GM23248 (cell line): ENCODE measurements at places on chromosomes 4 and X.

DNA sequence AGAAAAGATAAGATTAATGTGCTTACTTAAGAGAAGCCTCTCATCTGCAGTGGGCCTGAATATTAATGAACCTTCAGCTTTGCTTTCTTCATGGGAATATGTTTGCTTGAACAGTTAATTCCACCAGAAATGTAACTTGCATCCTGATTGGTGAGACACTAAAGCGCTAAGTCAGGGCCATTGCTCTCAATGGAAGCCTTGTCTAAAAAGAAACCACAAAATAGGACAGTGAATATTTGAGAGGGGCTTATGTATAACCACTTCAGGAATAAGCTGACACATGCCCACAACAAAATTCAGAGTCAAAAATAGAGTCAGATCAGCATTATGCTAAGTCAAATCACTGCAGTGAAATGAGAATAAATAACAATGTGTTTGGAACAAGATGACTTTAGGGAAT lies 1125.8 kb downstream of the STIM2 start:
- DNase-seq, result no peak

DNA sequence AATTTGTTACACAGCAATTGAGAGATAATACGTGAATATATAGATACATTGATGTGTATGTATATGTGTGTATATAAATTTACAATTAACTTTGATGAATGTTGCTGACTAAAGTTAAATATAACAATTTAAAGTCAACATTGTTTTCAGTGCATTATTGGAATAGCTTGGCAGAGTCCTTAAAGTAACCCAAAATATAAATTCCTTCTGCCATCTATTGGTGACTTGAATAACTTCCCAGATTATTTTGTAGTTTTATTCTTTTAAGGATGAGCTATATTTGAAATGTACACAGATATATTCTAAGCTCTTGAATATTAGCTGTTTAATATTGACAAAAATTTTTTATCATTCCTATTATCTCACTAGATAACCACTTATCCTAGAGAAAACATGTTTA lies 298.2 kb upstream of the FSTL5 start:
- DNase-seq, result peak; percentile 0

GRCh38 chrX:140712413-140713173 lies 3.0 kb downstream of the LINC00632 start:
- peak; percentile 50 for DNase-seq

DNA sequence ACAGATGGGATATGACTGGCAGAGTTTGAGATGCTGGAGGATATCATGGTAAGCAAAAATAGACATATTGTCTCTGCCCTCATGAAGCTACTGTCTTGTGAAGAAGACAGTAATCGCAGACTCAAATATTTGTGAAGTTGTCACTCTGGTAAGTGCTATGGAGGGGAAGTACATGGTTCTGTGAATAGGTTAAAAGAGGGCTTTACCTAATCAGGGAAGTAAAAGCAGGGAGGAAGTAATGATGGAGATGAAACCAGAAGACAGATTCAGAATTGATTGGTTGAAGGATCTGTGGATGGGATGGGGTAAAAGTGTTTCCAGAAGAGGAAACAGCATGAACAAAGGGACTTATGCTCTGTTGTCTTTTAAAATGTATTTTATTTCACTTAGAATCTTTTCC lies 19.3 kb upstream of the MAGED1 start:
- DNase-seq, result no peak

DNA sequence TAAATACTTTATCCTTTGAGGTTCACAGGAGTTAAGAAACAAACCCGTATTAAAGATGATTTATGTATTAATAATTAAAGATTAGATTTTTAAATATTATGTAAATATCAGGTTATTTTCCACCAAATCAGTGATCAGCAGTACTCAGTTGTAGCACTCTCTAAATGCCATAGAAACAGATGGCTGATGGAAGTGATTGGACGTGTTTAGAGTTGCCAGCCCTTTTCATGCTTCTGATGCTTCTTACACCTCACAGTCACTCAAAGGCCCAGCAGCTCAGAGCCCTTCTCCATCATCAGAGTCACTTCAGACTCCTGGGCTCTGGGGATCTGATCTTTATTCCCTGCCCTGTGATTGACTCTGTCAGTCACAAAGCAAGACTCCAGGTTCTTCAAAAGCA lies 170.1 kb upstream of the PGRMC2 start:
- DNase-seq, result no peak

DNA sequence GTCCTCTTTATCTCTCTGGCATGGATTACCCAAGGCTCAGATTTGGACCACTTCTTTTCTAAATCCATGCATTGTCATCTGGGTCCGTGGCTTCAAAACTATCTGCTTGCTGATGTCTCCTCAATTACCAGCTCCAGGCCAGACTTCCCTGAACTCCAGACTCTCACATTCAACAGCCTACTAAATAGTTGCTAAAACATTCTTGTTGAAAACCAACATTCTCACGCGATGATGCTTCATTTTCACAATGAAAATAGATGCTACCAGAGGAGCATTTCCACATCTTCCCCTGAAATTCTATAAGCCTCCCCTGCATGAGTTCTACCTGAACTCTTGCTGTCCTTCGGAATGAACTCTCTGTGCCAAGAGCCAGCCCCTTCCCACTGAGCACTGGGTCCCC lies 5.2 kb upstream of the TLR6 start:
- no peak for DNase-seq

DNA sequence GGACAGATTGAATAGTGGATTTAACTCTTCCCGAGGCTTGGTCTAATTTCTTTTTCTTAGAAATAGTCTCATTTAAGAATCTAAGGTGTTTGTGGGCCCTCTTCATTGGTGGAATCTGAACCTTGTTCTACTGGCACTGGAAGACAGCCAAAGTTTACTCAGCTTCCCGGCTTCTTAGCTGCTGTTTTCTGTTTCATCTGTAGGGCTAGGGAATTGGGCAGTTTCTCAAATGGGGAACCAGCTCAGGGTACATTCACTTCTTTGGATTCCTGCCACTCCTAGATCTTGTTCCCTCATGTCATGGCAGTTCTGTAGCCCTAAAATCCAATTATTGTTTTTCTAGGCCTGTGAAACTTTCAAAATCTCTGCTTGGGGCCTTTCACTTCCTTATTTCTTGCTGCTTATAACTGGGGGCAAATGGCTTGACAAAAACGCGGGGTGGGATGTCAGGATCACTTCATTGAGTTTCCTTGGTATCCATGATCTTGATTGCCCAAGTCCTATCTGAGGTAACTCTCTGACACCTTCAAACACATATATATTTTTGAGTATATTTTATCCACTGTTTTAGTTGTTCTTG lies 985.0 kb downstream of the C4orf33 start:
- no peak for DNase-seq

GRCh38 chr4:188624370-188624769 lies 485.1 kb downstream of the TRIML1 start:
- no peak for DNase-seq

DNA sequence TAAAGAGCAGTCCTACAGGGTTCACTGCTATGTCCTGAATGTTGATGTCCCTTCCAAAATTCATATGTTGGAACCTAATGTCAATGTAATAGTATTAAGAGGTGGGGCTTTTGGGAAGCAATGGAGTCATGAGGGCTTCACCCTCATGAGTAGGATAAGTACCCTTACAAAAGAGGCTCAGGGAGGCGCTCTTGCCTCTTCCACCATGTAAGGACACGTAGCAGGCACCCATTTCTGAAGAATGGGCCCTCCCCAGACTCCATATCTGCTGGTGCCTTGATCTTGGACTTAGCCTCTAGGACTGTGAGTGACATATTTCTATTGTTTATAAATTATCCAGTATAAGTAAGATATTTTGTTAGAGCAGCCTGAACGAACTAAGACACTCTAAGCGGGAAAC lies 15.8 kb downstream of the MED28 start:
- no peak for DNase-seq

DNA sequence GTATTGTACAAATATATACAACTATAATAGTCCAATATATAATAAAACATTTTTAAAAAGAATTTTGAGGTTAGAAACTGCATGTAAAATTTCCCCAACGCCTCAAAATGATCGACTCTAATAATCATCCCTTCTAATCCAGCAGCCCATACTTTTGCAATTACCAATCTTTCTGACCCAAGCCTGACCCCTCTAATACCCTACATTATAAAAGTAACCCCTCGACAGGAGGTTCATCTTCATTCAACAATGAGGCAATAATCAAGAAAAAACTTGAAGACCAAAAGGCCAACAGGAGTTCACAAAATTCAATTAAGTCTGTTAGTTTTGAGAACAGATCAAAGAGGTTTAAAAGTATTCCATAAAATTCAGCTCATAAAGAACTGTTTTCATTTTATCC lies 393.5 kb downstream of the GPM6A start:
- no peak for DNase-seq

- no peak for DNase-seq
Observed at GRCh38 chrX:78384486-78384885, 57.1 kb upstream of the CYSLTR1 start.

GRCh38 chr4:76549765-76550164 lies 114.7 kb downstream of the SHROOM3 start:
- no peak for DNase-seq

DNA sequence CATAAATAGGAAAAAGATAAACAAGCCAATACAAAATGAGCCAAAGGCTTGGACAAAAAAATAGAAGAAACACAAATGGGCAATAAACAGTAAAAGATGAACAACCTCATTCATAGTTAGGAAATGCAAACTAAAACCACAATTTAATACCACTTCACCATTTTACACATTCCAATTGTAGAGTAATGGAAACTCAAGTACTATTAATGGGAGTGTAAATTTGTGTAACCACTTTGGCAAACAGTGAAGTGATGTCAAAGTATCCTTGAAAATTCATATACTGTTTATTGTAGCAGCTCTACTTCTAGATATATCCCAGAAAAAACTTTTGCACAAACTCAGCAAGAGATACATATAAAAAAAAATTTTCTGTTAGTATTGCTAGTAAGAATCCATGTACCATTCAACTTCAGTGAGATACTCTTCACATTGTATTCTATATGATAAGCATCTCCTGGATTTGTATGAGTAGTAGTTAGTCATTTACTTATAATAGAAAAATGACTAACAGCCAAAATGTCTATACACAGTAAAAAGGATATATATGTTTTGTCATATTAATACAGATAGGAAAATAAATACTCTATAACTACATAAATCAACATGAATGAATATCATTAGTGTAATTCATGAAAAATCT lies 229.8 kb downstream of the DKK2 start:
- peak; percentile 28 for DNase-seq

DNA sequence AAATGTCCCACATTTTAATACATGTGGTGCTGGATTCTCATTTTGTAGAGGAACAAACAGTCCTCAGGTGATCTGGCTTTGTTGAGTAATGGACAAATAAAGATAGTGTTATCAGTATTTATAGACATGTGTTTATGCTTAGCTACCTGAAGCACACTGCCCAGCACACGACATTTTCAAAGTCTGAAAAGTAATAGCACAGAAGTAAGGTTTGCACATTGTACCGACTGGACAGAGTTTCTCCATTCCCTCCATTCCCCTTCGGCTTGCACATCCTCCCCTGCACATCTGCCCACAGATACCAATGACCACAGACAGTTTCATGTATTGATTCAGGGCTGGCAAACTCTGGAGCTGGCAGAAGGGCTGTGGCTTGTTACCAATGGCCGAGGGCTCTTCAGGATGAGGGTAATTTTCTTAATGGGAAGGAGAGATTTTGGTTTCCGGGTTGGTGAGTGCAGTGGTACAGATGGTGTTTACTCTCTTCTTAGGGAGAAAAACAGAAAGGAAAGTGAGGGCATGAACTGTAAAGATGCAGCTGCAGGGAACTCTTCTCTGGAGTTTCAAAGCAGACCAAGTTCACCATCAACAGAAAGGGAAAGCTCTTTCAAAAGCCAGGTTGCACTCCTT lies 2.3 kb downstream of the GRPR start:
- DNase-seq, result no peak

GRCh38 chrX:149993989-149994388 lies 55.7 kb upstream of the EOLA2 start:
- DNase-seq, result no peak

- DNase-seq, result no peak
Observed at GRCh38 chr4:162865102-162865501, 301.6 kb downstream of the NAF1 start.

DNA sequence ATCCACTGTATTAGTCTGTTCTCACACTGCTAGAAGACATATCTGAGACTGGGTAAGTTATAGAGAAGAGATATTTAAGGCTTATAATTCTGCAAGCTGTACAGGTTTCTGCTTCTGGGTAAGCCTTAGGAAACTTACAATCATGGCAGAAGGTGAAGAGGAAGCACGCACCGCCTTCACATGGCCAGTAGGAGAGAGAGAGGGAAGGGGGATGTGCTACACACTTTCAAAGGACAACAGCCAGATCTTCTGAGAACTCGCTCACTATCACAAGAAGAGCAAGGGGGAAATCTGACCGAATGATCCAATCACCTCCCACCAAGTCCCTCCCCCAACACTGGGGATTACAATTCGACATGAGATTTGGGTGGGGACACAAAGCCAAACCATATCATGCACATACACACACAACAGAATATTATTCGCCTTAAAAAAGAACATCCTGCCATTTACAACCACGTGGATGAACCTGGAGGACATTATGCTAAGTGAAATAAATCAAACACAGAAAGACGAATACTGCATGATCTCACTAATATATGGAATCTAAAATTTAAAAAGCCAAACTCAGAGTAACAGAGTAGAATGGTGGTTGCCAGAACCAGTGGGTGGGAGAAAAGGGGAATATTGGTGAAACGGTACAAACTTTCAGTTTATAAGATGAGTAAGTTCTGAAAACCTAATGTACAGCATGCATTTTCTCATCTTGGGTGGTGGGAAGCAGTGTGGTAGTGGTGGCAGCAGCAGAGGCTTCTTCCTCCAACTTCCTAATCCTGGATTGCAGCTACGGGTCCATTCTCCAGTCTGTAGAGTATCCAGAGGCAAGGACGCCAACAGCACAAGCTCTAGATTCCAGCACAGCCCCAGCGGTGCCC lies 12.8 kb downstream of the FRYL start:
- no peak for DNase-seq

- DNase-seq, result peak; percentile 88
Observed at GRCh38 chr4:80192937-80193336, 4.4 kb upstream of the PRDM8 start.

DNA sequence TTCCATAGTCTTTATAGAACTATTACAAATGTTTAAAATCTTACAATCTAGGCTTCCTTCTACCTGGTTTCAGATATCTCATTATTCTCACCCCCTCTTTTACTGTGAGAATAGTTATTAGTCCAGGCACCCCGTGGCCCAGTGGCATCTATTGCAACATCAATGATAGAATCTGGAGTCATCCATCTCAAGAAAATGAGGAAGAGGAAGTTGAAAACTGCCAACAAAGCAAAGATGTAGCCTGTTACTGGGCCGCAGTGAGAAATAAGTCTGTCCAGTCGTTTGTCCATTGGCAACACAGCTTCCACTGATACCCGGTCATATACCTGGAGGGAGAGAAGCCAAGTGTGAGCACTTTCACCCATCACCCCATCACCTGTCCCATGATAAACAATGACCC lies 6.0 kb upstream of the ASB11 start:
- no peak for DNase-seq

- no peak for DNase-seq
Observed at GRCh38 chr4:142211444-142211843, 575.1 kb downstream of the IL15 start.

GRCh38 chrX:10618961-10619360 lies 1.4 kb downstream of the MID1 start:
- DNase-seq, result peak; percentile 43
